ENCODE measurements at places on chromosomes 13 and 19.

- no peak for DNase-seq
These were observed 45.7 kb upstream of the FLT1 start for GRCh38 chr13:28540612-28541011.

DNA sequence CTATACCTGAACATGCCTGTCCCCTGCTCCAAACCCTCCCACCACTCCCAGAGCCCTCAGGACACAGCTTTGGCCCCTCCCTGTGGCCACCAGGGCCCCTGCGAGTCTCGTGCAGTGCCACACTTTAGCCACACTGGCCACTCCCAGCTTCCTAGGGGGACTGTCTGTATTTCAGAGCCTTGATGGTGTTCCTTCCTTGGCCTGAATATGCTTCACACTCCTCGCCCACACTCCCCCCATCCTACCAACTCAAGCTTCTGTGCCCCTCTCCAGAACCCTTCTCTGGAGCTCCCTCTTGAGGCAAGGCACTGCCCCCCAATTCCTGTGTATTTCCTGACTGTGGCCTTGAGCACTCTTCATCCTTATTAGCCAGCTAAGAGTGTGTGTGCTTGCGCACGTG lies 80.2 kb downstream of the DPF1 start:
- DNase-seq: no peak

- peak; percentile 92 for DNase-seq
These were observed 4.6 kb downstream of the MIDN start for GRCh38 chr19:1252821-1253513.

DNA sequence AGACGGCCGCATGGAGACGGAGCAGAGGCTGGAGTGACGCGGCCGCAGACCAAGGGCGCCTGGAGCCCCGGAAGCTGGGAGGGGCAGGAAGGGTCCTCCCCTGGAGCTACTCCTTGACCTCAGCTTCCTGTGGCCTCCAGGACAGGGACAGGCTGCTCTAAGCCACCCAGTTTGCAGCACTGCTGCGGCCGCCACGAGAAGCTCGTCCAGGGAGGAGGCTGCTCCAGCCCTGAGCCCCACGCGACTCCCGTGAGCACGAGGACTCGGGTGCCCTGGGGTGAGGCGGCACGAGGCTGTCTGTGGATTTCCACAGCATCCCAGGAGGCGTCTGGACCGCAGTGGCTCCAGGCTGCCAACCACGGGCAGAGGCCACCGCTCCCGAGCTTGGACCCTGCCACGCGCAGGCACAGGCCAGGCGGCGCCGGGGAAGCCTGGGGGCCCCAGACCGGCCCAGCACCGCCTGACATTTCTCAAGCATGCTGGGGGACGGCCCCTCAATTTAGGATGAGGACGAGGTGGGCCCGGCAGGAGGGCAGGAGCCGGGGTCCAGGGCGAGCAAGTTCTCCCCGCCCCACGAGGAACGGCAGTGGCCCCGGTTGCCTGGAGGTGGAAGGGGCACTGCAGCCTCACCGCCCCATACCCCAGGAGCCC lies 10.7 kb downstream of the SBNO2 start:
- DNase-seq: no peak

GRCh38 chr19:42412661-42413076 lies 14.5 kb downstream of the LIPE start:
- DNase-seq: no peak

DNA sequence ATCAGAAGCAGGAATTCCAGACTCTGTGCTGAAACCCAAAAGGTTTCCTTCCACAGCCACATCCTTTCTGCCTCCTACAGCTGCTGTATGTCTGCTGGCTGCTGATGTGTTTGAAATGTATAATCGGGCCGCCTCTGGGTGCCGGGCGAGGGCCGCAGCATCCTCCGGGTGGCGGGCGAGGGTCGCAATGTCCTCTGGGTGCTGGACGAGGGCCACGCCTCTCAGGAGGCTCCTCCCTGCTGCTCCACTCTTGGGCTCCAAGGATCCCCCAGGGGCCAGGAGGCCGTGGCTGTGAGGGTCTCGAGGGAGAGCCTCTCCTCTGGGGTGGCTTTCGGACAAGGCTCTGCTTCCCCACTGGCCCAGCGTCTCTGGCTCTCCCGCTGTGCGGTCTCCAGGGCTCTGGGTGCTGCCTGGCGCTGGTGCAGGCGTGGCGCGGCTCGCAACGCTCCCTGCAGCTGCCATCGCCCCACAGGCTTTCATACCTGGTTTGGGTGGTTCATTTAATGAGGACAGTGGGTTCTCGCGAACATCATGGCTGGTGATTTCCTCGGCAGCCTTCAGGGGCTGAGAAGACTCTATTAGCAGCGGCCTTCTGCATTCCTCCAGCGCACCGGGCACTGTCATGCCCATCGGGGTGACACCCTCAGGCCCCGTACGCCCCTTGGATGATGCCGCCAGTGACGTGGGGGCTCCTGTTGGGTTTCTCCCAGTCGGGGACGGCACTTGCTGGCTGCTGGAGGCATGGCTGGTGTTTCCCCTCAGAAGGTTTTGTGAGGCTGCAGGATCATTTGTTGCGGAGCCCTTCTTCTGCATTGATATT lies 41.8 kb upstream of the GRTP1 start:
- DNase-seq: peak; percentile 76

DNA sequence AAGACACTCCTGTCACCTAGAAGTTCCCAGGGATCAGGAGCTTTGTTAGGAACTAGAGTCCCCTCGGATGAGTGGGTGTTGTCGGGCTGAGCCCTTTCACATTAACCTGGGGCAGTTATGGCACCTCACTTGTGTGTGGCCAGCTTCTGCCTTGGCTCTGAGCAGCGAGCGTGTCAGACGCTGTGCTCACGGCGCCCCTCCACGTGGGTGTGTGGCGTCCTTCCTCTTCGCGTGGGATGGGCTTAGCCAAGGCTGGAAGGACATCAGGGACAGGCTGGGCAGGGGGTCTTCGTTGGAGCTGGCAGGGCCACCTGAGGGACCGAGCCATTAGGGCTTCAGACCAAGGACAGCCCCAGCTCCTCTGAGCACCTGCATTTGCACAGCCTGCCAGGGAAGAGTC lies 23.4 kb downstream of the DOT1L start:
- no peak for DNase-seq

- peak; percentile 20 for DNase-seq
These were observed 21.7 kb upstream of the ZNF429 start for GRCh38 chr19:21483589-21484170.

- DNase-seq: no peak
These were observed 10.6 kb downstream of the FPR2 start for GRCh38 chr19:51771376-51772130.

DNA sequence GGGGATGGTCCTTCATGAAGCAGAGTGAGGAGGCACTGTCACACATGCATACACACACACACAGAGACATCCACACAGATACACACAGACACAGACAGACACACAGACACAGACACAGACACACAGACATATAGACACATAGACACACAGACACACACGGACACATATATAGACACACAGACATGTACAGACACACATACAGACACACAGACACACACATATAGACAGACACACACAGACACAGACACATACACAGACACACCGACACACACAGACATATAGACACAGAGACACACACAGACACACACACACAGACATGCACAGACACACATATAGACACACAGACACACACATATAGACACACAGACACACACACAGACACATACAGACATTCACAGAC lies 173.9 kb downstream of the URI1 start:
- DNase-seq: no peak

DNA sequence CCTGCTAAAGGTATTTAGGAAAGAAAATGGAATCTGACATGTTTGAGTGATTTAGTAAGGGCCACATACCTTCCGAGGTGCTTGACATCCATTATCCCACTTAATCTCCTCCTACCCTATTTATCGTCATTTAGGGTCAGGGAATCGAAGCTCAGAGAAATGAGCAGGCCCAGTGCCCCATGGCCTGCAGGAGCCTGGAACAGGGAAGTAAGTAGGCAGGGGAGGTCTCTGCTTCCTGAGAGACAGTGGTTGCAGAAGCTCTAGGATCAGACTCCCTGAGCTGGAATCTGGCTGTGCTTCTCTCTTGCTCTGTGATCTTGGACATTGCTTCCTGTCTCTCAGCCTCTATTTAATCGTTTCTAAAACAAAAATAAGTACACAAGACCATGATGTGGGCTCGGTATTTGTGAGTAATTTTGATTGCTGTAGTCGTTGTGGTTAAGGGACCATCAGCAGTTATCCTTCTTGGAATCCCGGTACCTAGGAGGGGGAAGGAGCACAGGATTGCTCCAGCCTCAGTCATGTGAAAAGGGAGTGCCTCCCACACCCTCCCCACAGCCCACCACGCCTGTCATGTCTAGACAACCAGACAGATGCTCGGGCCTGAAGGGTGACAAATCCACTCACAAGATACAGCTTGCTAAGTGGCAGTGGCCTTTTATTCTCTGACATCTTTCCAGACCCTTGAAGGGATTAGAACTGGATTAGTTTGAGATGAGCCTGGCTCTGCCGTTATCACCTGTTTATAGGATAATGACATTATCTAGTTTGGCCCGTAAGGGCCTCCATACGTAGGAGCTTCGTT lies 169.2 kb upstream of the TSHZ3 start:
- no peak for DNase-seq

GRCh38 chr19:35164418-35164817 lies 9.9 kb downstream of the FXYD5 start:
- no peak for DNase-seq

DNA sequence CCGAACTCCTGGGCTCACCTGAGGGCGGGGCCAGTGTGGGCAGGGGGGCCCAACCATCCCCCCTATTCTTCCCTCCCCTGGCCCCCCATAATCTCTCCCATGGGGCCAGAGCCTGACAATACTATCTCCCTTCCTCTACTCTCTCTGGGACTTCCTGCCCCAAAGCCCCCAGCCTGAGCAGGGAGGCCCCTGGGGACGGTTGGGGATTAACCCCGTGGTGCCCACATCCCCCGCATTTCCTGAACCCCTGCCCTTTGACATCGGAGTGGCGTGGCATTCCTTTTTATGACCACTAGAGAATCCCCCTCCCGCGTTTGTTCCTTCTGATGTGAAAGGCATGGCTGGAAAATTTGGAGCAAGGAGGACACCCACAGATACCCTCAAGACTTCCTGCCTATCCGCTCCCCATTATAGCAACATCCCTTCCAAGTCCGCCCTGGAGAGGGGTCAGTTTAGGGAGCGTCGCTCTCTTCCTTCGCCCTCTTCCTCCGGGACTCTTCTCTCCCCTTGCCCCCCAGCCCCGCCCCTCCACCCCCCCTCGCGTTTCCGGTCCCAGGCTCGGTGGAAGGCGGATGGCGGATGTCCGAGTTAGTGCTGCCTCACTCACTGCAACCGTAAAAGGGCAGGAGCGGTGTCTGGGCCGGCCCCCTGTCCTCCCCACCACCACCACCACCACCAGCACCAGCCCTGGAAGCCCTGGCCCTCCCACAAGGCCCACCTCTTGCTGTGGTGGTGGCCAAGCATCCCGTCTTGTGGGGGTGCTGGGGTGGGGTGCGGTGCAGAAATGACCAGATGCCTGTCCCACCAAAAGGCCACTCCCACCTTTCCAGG lies 1.8 kb downstream of the VASP start:
- peak; percentile 48 for DNase-seq

Data from COR-L47 (cell line).